CD4-positive, alpha-beta T cell treated with Interleukin-10 for 1 hour (primary cell): ENCODE measurements at places on chromosomes 13 and 19.

DNA sequence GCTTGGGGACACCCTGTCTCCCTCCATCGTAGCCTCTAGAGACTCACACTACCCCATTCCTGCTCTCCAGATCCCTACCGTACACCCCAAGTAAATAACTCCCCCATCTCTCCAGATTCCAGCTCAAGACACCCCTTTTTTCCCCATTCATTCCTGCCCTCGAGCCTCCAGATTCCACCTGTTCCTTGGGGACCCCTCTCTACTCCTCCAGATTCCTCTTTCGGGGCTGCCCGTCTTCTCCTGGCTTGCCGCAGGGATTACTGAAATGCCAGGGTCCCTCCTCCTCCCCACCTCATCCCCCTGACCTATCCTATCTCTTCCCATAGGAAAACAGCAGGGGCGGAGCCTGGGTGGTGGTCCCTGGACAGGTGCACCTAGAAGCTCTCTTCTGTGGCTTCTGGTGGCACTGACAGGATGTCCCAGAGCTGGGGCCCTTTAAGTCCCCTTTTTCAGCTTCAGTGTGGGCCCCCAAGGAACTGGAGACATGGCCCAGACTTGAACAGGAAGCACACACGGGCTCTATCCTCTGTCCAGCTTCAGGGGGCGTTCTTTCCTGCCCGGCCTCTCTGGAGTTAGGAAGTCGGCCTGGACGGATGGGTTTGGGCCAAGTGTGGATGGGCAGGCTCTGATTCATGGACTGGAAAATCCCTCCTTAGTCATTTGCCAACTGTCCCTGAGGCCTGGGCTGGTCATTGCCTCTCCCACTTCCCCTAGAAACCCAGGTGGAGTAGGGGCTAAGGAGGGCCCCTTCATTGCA lies 1.2 kb downstream of the ZSWIM4 start:
- DNase-seq = no peak

DNA sequence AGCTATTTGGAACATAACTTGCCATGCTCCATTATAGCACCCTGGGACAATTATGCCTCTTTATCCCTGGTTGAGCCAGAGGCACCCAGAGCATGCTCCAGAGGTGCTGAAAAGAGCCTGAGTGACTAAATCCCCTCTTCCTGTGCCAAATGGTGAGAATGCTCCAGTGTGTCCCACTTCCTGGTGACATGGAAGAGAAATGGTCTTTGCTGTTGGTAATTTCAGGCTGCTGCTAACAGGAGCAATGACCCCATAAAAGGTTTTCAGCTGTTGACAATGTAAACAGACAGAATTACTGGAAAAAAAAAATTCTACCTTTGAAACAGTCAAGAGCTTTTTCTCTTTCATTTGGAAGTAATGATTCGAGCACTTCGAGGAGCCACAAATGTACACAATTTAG lies 341.8 kb downstream of the FGF9 start:
- no peak for DNase-seq

DNA sequence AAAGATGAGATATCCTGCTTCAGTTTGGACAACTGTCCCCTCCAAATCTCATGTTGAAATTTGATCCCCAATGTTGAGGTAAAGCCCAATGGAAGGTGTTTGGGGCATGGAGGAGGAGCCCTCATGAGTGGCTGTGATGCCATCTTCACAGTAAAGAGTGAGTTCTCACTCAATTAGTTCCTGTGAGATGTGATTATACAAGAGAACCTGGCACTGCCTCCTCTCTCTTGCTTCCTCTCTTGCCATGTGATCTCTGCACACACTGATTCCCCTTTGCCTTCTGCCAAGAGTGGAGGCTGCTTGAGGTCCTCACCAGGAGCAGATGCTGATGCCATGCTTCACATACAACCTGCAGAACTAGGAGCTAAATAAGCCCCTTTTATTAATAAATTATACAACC lies 86.9 kb downstream of the HSPH1 start:
- DNase-seq = no peak

DNA sequence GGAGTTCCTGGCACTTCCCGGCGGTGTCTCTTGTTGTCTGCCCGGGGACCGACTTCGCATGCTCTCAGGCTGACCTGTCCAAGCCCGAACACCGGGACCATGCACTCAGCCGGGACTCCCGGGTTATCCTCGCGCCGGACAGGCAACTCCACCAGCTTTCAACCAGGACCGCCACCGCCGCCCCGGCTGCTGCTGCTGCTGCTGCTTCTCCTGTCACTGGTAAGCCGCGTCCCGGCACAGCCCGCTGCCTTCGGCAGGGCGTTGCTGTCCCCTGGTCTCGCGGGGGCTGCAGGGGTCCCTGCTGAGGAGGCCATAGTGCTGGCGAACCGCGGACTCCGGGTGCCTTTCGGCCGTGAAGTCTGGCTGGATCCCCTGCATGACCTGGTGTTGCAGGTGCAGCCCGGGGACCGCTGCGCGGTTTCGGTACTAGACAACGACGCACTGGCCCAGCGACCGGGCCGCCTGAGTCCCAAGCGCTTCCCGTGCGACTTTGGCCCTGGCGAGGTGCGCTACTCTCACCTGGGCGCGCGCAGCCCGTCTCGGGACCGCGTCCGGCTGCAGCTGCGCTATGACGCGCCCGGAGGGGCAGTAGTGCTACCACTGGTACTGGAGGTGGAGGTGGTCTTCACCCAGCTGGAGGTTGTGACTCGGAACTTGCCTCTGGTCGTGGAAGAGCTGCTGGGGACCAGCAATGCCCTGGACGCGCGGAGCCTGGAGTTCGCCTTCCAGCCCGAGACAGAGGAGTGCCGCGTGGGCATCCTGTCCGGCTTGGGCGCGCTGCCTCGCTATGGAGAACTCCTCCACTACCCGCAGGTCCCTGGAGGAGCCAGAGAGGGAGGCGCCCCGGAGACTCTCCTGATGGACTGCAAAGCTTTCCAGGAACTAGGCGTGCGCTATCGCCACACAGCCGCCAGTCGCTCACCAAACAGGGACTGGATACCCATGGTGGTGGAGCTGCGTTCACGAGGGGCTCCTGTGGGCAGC lies 661 bp downstream of the FREM2 start:
- DNase-seq = no peak

- DNase-seq = no peak
Observed at GRCh38 chr13:33165787-33166186, 119.8 kb downstream of the STARD13 start.

- DNase-seq = no peak
Observed at GRCh38 chr19:9972103-9972502, 35.8 kb upstream of the OLFM2 start.

- DNase-seq = no peak
Observed at GRCh38 chr13:97826421-97827012, 127.0 kb upstream of the IPO5 start.

GRCh38 chr19:29724746-29725145 lies 9.7 kb upstream of the C19orf12 start:
- no peak for DNase-seq

DNA sequence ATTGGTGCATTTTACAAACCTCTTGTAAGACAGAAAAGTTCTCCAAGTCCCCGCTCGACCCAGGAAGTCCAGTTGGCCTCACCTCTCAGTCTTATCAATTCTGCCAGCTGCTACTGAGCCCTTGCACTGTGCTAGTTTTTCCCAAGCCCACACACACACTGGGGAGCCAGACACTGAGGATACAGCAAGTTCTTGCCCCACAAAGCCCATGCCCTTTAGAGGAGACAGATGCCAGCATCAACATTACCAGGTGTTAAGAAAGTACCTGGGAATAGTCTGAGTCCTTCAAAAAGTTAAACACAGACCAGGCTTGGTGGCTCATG lies 175.0 kb downstream of the PTPRS start:
- no peak for DNase-seq

DNA sequence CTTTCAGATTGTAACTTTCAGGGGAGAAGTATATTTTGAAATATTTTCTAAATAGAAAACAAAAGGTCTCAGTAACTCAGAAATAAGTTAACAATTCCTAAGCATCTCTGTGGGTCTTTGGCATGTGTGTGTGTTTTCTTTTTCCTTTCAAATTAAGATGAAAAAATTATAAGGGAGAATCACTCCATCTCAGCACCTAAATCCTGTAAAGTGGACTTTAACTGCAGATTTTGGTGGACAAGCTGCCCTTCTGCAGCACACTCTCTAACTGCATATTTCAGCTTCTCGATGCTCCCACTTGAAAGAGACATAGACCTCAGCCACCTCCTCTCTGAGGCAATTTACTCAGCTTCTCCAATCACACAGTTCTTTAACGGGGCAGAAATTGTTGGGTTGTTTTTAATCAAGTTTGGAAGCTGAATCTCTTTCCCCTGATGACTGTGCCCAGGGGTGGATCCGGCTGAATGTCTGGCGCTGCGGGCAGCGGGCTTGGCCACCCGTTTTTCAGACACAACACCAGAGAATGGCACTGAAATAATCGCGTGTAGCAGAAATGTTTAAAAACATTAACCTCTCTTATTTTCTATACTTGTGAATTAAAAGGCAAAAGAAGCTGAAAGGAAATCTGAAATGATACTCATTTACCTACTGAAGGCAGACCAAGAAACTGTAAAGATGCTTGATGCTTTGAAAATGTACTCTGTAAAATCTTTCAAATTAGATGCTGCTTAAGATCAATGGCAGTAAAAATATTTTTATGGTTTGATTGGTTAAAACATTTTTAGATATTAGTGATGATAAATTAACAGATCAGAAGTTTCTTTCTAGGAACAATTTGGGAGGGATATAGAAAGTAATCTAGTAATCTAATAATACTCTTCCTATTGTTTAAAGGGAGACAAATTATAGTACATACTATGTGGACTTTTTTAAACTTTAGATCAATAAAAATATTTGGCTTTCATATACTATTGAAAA lies 12.4 kb downstream of the ZIC2 start:
- DNase-seq = no peak

DNA sequence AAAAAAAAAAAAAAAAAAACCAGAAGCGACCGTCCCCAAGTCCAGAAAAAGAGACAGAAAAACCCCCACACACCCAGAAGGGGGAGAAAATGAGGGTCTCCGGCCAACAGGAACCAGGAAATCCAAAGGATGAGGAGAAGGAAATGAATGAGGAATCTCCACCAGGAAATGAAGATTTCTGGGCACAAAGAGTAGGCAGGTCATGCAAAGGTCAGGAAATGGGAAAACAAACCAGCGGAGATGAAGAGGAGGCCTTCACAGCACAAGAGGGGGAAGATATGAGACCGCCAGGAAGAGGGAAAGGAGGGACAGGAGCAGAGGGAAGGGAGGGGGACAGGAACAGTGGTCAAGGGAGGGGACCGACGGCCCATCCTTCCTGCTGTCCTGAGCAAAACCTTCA lies 5.8 kb downstream of the TEAD2 start:
- no peak for DNase-seq

DNA sequence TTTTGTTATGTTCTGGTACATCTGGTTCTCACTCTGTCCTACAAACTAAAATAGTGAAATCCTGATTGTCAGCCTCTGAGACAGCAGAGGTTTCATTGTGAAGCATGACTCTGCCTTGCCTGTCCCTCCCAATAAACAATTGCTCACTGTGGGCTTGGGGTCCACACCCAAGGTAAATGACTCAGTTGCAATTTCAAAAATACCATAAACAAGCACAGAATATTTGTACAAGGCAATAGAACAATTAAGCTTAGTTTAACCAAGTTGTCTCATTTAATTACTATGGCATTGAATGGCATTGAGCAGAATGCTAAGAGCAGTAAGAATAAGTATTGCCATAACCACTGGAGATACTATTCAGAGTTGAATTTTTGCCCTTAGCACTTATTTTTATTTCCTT lies 353.6 kb downstream of the SPRY2 start:
- DNase-seq = no peak

- DNase-seq = no peak
Observed at GRCh38 chr13:24308488-24309020, 826 bp upstream of the C1QTNF9 start.

DNA sequence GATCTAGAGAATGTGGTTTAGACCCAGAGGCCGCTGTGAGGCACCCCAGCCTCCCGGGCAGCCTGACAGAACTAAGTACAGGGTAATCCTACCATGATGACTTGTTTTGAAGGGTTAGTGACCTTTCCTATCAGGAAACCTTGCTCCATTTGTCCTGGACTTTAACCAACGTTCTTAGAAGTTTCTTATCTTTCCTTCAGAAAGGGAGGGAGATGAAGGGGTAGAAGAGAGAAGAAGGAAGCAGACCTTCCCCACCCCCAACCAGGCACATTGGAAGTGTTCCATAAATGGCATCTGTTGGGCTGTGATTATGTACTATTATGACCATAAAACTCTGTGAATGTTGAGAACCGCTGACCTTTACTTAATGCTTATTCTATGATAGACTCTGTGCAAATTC lies 184.2 kb downstream of the OXGR1 start:
- no peak for DNase-seq

DNA sequence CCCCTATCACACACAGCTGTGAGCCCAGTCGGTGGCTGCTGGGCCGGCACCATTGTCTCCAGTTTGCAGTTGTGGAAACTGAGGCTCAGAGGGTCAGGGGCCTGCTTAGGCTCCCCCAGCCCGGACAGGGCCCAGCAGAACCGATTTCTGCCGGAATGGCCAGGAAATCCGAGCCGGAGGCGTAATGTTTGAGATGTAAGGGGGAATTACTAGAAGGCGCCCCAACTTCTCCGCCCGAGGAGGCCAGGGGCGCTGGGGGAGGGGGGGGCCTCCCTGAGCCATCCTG lies 962 bp downstream of the KISS1R start:
- DNase-seq = no peak

DNA sequence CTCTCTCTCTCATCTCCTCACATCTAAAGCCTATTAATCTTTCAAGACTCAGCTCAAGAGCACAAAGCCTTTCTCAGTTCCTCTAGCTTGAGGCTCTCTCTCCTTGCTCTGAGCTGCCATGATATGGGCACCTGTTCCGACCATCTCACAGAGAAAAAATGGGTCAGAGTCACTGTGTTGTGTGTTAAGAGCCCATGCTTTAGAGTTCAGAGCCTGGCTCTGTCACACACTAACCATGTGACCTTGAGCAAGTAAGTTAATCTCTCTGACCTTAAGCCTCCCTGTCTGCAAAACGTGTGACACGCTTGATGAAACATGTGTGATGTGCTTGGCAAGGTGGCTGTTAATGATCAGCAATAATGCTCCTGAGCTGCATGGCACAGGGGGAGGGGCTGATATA lies 245.2 kb downstream of the DLEU7 start:
- no peak for DNase-seq
